ENCODE measurements at places on chromosomes 12 and 14.

DNA sequence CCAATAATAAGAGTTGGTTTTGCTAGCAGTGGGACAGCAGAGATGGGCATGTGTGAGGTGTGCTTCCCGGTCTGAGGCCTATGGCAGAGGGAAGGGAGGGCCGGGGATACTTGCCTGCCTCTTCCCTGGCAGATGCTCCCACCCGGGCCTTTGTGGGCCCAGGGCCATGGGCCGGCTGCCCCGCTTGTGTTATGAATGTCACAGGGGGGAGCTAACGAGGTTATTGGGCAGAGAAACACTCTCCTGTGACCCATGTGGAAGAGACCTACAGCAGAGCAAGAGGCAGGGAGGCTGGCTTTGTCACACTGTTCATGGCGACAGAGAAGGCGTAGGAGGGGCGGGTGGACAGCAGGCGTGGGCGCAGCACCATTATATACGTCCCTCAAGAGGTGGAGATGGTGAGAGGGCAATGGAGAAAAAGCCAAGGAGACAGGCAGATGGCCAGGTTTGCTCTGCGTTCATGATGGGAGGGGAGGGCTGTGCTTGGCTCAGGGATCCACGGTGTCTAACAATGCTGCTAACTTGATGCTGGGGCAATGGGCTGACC lies 13.3 kb downstream of the CCND2 start:
- DNase-seq, result no peak

GRCh38 chr14:55731881-55732498 lies 152.0 kb downstream of the KTN1 start:
- DNase-seq, result peak; percentile 47

- no peak for DNase-seq
These were observed 5.1 kb upstream of the LTBP2 start for GRCh38 chr14:74616996-74617700.

DNA sequence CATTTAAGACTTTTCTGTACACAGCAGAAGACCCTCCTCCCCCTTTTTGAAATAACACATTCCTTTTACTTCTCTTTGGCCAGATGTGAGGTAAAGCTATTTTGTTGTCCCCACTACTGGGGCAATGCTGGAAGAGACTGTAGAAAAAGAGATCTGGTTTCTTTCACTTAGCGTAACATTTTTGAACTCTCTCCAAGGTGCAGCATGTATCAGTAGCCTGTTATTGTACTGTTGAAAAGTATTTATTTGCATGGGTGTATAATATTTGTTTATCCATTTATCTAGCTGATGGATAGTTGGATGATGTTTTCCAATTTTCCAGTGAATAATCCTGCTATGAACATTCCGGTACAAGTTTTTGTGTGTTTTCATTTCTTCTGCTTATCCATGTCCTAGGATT lies 335.2 kb downstream of the SOX5 start:
- DNase-seq, result no peak

GRCh38 chr12:115794659-115795081 lies 482.8 kb downstream of the MED13L start:
- no peak for DNase-seq
